Left renal cortex interstitium (tissue), 4 donors: ENCODE measurements at places on chromosomes 5 and 9.

GRCh38 chr9:130659699-130660248 lies 4.6 kb upstream of the PRDM12 start:
- DNase-seq, result no peak

GRCh38 chr9:84886866-84887265 lies 217.3 kb downstream of the NTRK2 start:
- DNase-seq, result no peak

GRCh38 chr5:139646111-139646510 lies 2.0 kb upstream of the CXXC5 start:
- no peak for DNase-seq

DNA sequence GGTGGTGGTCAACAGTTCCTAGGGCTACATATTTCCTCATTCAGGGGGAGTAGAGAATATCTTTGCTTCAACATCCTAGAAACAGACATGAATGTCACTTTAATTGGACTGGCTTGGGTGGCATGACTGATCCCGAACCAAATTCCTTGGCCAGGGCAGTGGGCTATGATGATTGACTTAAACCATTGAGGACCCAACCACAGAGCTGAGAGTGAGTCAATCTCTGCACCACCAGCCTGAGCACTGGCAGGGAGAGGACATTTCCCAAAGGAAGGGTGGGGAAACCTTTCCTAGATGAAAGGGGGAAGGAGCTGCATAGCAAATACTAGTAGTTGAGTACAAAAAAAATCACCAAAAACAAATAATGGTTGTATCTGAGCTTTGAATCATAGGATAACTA lies 52.8 kb upstream of the ENTREP1 start:
- DNase-seq, result no peak

GRCh38 chr5:170181902-170182301 lies 50.9 kb upstream of the C5orf58 start:
- no peak for DNase-seq

- no peak for DNase-seq
Observed at GRCh38 chr5:7325975-7326913, 69.7 kb upstream of the ADCY2 start.

- DNase-seq, result no peak
Observed at GRCh38 chr5:149915392-149916260, 29.0 kb downstream of the PDE6A start.

- no peak for DNase-seq
Observed at GRCh38 chr5:3593771-3594509, 1.7 kb upstream of the IRX1 start.

- DNase-seq, result no peak
Observed at GRCh38 chr5:134547579-134547978, 22.1 kb downstream of the JADE2 start.

DNA sequence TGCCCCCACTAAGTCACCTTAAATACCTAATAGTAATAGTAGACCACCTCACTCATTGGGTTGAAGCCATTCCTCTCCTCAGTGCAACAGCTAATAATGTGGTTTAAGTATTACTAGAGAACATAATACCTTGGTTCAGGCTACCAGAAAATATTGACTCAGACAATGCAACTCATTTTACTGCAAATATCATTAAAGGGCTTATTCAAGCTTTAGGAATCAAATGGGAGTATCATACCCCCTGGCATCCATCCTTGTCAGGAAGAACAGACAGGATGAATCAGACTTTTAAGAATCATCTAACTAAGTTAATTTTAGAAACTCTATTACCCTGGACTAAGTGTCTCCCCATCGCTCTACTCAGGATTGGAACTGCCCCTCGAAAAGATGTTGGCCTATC lies 6.8 kb upstream of the RNF180 start:
- DNase-seq, result no peak

- DNase-seq, result no peak
Observed at GRCh38 chr9:115369322-115369957, 251.5 kb upstream of the TNC start.

DNA sequence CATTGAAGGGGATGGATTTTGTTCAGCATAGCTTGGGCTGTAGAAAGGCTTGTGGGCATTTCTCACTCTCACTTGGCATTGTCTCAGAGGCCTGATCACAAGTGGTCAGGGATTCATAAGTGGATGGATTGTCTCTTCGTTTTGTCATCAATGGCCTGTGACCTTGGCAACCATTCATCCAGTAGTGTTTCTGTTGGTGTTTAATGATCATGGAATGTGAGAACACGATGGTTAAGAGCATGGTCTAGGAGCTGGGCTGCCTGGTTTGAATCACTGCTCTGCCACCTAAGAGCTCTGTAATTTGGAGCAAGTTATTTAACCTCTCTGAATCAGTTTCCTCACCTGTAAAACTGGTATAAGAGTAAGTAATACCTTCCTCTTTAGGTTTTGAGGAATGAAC lies 430.1 kb upstream of the MEF2C start:
- DNase-seq, result no peak

GRCh38 chr5:105817914-105818313 lies 1852.8 kb downstream of the EFNA5 start:
- DNase-seq, result no peak

- peak; percentile 34 for DNase-seq
Observed at GRCh38 chr9:33817327-33818166, 587 bp downstream of the UBE2R2 start.

DNA sequence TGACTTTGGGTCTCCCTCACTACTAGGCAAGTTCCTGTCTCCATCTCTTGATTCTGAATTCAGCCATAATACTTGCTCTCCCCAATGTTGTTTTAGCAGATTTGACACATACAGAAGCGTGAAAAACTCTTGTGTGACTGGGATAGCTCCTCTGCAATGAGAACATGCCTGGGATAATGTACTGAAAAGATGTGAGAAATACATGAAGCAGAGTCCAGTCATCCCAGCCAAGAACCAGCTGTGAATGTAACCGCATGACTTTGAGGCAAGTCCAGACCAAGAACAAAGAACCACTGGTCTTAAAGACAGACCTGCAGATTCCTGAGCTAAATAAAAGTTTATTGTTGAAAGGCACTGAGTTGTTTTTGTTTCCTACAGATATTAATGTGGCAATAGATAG lies 135.0 kb downstream of the NMUR2 start:
- DNase-seq, result no peak

DNA sequence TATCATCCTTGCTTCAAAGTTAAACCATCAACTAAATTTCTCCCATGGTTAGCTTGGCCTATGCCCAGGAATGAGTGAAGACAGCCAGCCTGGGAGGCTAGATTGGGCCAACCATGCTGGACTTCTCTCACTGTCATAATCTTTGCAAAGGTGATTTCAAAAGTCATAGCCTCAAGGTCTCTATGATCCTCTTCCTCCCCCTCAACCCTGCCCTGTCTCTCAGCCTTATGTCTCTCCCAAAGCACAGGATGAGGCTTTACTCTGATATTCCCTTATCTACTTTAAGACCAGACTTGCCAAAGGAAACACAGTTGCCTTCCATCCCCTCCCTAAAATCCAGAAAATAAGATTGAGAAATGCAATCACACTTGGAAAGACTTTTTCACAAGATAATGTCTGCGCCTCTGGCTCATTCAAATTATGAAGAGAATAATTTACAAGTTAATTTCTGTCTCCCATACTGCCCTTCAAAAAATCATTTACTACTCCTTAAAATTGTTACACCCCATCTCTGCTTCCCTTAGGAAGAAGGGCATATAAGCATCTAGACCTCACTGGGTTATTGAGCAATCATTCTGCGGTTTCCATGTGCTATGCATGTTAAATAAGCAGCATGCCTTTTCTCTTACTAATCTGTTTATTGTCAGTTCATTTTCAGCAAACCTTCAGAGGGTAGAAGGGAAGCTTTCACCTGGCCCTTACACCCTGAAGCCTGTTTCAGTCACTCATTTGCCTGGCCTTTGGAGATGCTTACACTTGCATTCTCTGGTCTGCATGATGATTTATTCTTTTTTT lies 113.8 kb upstream of the ANKRD55 start:
- DNase-seq, result no peak

DNA sequence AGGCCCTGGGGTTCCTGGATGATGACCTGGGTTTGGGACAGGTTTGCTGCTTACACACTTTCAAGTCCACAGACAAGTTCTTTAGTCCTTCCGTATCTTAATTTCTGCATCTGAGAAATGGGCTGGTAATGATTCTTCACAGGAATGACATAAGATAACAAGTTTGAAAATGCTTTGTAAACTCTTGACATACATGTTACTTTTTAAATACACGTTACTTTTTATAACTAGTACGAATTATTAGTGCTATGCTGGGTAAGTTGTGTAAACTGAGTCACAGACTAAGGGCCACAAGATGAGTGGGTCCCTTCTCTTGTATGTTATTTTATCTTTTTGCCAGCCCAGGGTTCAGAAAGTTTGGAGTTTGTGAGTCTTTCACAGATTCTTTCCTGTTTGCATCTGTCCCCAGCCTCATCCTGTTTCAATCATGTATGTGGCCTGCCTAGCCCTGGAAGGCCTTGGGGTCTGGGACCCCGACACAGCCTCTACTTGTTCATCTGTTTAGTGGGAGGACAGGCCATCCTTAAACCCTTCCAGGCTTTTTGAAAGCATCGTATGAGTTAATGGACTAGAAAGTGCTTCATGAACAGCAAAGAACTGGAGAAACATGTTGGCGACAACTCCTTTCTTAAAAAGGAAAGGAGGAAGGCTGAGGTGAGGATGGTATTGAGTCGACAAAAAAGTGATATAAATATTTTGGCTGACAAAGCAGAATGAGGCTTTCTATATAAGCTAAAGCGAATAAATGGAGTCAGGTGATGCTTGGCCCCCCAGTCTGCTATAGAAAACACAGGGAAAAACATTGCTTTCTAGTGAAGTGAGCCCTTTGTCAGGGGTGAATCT lies 9.3 kb downstream of the ZNF618 start:
- DNase-seq, result no peak

GRCh38 chr9:136714893-136715274 lies 2.5 kb downstream of the DIPK1B start:
- no peak for DNase-seq

DNA sequence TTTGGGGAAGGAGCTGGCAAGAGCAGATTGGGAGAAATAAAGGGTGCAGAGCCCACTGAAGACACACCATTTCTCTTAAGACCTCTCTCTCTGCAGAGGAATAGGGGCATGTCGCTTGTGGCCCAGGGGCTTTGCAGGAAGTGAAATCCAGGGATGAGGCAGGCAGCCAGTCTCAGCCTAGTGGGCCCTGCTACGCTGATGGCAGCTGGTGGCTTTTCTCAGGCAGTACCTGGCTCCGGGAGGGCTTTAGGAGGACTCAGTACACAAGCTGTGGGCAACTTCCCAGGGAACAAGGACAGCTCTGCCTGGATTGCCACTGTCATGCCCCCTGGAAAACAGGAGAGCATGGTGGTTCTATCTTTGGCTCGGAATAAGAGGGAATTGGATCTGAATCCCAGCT lies 76.2 kb upstream of the NEURL1B start:
- no peak for DNase-seq

DNA sequence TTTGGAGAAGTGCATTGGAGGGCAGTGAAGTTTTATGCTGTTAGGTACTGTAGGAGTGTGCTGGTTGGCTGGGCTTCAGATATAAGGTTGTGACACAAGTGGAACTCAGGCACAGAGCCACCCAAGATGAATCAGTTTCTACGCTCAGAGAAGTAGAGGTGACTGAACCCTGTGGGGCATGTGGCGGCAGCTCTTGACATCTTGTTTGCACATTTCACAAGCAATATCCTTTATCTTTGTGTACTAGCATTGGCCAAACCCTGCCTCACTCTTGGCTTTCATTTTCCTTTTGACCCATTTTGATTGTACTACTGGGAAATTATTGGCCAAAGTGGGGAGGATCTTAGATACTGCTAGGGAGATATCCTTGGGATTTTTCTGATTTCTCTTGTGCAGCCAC lies 110.0 kb downstream of the PSAT1 start:
- no peak for DNase-seq

GRCh38 chr9:116236979-116237378 lies 83.4 kb downstream of the PAPPA start:
- no peak for DNase-seq

- DNase-seq, result no peak
Observed at GRCh38 chr5:10607023-10607665, 43.3 kb downstream of the ANKRD33B start.

- DNase-seq, result no peak
Observed at GRCh38 chr5:120400356-120400755, 63.7 kb upstream of the PRR16 start.

DNA sequence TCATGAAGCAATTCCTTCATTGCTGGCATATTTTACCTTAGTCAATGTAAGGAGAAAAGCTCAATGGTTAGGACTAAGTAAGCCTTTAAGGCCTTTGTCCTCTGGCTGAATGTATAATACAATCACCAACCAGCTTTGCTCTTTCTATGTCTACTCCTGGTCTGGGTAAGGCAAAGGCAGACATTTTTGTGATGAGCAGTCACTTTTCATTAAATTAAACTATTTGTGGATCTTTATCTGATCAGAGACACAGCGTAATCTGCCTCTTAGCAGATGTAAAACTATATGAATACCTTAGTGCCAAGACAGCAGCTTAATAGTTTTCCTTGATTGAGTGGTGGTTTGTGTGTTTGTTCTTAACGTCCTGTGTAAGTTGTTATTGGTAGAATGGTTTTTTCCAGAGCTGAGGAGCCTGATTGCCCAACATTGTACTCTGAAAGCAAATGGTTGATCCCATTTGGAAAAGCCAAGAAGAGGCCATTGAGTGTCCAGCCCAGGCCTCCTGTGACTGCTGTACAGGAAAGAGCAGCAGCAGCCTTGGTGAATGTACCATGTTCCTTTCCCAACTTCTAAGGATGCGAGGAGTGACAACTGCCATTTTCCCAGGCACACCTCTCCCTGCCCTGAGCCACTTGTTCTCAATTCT lies 16.5 kb upstream of the CXXC5 start:
- DNase-seq, result no peak

GRCh38 chr5:160699301-160699700 lies 152.7 kb downstream of the ATP10B start:
- DNase-seq, result no peak

GRCh38 chr9:100083448-100084127 lies 15.2 kb downstream of the ERP44 start:
- DNase-seq, result no peak

DNA sequence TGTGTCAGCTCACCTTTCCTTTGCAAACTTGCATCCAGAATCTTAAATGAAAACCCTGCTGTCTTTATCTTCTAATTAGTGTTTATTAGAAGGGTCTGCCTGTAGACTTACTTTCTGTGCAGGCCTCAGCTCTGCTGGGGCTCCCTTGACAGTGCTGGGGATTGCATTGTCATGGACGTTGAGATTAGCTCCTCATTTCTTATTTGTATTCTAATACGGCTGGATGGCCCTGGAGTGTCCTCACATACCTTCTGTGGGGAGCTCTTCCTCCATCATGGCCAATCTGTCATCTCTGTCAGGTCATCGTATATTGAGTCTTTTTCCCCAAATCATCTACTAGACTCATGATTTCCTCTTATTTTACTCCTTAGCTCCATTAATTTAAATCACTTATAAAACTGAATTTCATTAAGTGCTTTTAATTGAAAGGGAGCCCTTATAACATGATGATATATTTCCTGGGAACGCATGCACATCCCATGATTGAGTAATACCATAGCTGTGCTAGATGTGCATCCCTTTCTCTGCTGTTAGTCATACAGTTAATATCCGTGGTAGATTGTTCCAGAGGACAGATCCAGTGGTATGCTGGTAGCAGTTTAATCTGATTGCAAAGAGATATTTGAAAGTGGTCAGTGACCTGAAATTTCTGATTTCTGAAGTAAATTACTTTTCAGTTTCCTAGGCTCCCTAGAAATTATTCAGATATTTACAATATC lies 61.6 kb downstream of the ICE1 start:
- no peak for DNase-seq

GRCh38 chr5:125357660-125358059 lies 611.2 kb upstream of the ZNF608 start:
- no peak for DNase-seq
